Activated T-cell treated with anti-CD3 and anti-CD28 coated beads, Interleukin-2, amount 50 U/mL, for 1 hour (primary cell): ENCODE measurements at places on chromosomes 4 and X.

DNA sequence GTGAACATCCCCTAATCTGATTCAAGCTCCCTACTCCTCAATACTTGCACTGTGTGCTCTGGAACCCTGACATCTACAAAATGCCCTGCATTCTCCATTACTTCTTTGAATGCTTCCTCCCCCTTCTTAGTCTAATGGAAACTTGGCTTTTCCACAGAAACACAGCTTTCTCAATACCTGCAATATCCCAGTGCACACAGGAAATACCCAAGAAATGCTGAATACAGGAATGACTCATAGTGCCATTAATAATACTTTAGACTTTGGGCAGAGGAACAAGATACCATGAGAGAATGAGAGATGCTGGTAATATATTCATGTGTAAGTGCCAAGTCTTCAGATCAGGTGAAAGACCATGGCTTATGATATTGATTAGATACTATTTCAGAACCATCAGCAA, 5.6 kb downstream of the QRFPR start:
- DNase-seq: no peak

GRCh38 chr4:5051278-5052203, at the start of gene STK32B:
TSS of gene STK32B (plus strand) at chr4:5051480.
- DNase-seq: no peak

DNA sequence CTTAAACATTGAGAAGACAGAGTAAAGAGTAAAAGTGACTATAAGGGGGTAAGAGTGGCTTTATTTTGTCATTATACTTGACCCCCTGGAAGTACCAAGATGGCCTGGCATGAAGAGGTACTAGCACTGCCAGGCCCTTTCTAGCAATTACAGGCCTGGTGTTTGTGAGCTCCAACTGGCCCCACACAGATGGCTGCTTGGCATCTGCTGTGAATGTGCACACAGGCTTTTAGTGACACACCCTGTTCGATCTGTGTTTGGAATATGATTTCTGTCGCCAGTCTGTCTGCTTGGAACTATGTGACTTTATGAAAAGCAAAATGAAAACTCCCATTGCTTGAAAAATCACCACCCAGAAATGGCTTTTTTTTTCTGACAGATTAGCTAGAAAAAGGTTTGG, 123.3 kb downstream of the CLCN4 start:
- DNase-seq: no peak

DNA sequence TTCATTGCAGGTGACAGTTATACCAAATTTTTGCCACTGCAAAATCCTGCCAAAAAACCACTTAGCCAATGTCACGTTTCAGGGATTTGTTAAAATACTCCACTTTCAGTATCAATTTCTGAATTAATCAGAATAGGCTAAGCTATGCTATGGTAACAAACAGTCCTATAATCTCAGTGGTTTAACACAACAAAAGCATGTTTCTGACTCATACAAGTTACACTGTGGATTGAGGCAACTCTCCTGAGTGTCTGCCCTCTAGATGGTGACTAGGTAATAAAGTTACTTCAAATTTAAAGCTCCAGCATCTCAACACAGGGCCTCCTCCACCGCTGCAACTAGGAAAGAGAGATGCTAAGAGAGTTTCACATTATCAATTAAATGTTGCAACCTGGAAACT, 23.0 kb upstream of the RADX start:
- DNase-seq: no peak

DNA sequence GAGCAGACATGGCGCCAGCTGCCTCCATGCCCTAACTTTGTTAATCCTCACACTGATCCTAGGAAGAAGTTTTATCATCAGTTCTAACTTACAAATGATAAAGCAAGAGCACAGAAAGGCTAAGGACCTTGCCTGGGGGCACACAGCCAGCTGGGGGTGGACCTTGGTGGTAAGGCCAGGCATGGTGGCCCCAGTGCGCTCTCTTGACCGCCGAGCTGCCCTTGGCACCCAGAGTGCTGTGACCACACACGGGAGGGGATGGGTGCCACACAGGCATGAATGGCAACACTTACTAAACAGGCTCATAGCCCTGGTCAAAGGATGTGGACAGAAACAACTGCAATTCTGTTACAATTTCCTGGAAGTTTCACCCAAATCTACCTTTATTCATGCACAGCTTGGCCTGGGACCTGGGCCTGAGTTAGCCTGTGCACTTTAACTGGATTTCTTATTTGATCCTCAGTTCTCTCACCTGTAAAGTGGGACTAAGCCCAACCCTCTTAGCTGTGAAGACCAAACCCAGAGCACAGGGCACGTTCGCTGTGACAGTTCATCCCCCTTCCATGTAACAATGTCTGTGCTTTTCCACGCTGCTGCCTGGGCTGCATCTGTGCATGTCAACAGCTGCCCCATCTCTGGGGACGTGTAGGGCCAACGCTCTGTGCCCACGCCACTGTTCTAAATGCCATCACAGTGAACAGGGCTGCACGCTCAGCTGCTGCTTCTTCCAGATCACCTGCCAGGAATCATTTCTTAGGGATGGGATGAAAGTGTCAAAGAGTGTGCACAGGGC, 44.8 kb downstream of the ACOX3 start:
- DNase-seq: no peak

DNA sequence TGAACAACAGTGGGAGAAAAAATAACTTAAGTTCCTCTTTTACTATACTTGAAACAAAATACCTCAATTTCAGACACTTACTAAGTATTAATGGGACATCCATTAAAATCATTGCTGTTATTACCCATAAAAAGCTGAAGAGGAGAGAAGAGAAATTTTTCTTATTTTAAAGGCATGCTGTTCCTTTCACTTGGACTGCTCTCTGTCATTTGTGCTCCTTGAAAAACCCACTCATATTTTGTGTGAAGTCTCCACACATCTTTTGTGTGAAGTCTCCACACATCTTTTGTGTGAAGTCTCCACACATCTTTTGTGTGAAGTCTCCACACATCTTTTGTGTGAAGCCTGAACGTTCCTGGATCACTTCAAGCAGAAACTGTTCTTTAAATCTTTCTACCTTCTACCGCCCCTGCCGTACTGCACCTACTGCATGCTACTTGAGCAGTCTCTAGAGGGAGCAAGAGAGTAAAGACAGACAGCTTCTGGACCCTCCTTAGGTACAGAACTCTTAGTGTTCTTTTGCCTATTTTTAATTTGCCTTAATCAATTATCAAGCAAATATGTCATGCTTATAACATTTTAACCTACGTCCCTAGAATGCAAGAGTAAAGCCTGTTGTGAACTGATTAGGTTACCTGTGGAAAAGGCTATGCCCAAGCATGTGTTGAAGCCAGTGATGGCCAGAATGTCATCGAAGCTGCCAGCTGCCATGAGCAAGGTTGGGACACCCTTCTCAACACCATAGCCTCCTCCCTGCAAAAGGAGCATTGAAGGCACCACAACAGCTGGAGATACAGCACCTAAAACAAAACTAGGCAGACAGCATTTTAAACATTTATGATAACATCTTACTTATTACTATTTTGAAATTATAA, 27.1 kb upstream of the SLC9B1 start:
- DNase-seq: peak; percentile 25

DNA sequence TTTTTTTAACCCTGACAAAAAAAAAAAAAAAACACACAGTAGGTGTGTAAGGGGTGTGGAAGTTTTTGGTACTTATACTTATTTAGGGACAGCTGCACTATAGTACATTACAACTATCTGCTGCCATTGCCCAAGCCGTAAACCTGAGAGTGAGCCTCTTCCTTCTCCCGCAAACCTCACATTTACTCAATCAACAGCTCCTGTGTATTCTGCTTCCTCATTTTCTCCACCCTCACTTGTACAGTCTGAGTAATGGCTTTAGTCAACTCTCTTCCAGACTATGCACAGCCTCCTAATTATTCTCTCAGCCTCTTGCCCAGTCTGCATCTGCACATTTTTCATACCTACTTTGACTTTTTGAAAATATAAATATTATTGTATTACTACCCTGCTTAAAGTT, 362.0 kb downstream of the ADAM29 start:
- DNase-seq: no peak

- DNase-seq: no peak
Observed at GRCh38 chr4:113832803-113833202, 71.3 kb upstream of the CAMK2D start.
